Stimulated activated CD8-positive, alpha-beta memory T cell treated with anti-CD3 and anti-CD28 coated beads, Interleukin-4, amount 100 ng/mL, for 1 hour (primary cell): ENCODE measurements at places on chromosomes 7 and 10.

GRCh38 chr7:156218544-156219306 is 406.5 kb upstream of the SHH start:
- no peak for DNase-seq

GRCh38 chr7:105298439-105298894 is 90.3 kb downstream of the SRPK2 start:
- DNase-seq: no peak

- peak; percentile 27 for DNase-seq
Measured at GRCh38 chr7:151759591-151760042, 117.3 kb downstream of the PRKAG2 start.

DNA sequence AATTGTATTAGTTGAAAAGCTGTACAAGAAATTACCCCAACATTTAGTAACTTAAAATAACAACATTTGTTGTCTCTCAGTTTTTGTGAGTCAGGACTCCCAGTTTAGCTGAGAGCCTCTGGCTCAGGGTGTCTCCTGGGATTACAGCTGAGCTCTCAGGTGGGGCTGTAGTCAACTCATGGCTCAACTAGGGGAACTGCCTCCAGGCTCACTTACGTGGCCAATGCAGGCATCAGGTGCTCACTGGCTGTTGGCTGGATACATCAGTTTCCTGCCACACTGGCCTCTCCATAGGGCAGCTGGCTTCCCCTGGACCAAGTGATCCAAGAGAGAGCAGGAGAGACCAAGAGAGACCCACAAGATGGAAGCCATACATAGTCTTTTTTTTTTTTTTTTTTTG is 17.5 kb downstream of the CCNY start:
- no peak for DNase-seq

DNA sequence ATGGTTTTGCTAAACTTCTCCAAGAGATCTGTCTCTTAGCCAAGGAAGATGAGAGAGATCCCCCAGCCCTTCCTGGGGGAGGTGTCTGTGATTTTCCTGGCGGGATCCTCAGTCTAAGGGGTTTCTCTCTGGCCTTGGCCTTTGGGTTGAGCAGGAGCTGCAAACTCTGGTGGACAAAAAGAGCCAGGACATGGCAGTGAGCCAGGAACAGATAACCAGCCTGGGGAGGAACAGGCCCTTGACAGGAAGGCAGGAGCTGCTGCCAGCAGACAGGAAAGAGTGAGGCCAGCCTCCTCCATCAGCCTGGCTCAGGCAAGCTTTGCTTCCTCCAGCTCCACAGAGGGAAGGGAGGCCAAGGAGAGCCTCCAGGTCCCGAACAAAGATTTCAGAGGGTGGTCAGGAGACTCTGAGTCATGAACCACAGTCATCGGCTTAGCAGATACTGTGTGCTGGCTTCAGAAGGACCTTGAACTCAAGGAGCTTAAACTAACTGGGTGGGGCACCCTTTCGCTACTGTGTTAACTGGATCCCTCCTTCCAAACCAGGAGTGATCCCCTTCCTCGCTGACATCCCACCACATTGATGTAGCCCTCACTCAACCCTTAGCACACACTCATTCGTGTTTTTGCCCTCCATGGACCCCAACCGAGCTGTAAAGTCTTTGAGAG is 34.7 kb downstream of the DDIT4 start:
- no peak for DNase-seq

- no peak for DNase-seq
Measured at GRCh38 chr10:77045085-77045484, 592.5 kb downstream of the KCNMA1 start.

DNA sequence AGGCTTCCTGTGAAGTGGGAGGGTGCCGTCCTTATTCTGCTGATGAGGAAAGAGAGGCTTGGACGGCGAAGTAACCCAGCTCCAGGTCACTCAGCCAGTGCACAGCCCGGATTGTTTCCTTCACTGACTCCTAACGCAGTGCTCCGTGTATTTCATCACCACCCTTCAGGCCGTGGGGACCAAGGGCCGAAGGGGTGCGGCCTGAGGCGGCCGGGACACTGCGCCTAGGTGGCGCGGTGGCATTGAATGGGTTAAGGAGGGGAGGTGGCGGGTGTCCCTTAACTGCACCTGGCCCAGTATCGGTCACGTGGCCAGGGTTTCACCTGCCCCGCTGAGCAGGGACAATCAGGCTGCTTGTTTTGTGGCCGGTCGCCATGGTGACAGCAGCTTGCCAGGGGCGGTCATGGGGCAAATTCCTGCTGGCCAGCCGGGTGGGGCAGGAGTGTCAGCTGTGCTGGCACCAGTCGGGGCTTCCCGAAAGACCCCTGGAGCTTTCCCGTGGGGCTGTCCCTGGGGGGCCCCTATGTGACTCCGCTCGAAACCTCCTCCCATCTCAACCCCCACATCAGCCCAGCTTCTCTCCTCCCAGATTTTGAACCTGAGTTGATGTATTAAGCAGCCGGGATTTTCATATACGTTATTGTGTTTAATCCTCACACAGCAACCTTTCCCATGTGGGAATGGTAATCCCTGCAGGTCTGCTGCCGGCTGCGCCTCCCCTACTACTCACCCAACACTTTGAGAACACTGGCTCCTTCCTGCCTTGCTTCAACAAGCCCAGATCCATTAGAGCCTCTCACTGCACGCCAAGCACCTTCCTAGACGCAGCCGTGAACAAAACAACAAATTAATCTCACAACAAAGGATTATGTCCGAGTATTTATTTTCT is 4.4 kb upstream of the ABHD11 start:
- DNase-seq: no peak

DNA sequence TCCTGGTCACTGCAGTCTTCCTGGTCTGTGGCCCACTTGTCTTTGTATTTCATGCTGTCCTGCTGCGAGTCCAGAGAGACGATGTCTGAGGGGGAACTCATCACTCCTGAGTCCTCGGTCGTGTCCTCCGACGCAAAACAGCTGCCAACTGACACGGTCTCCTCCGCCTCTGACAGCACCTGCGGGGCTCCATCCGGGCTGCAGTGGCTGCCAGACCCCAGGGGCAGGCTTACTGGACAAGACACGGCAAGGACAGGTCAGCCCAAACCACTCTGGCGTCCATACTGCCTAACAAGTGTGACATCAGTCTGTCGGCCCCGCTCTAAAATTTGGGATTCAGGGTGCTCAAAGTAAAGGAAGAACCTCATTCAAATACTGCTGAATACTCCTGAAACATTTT is 260.8 kb upstream of the GRB10 start:
- no peak for DNase-seq

GRCh38 chr10:132504501-132505272 is 32.9 kb upstream of the INPP5A start:
- DNase-seq: no peak

DNA sequence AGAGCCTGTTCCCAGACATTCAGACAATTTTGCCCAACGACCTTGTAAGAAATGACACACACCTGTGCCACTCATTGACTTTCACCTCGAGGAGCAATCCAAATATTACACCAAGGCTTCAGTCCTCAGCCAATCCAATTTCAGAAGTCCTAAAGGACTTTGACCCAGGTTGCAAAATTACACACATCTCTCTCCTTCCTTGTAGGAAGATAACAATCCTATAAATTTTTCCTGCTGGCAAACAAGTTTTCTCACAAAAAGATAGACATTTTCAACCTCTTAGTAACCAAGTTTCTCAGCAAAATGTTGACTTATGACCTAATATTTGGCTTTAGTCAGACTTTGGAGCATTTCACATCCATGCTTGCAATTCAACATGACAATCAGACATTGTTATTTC is 745.0 kb downstream of the GRID1 start:
- no peak for DNase-seq

DNA sequence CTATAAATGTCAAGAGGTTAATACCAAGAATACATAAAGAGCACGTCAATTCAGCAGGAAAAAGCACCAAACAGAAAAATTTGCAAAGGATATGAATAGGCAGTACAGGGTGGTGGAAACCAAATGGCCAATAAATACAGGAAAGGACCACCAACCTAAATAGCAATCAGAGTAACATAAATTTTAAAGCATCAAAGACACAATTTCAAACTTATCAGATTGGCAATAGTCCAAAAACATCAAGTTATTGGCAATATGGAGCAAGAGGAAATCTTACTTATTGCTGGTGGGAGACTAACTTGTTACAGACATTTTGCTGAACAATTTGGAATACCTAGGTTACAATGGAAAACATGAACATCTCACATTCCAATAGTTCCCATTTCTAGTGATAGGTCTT is 24.1 kb downstream of the SYPL1 start:
- DNase-seq: no peak

DNA sequence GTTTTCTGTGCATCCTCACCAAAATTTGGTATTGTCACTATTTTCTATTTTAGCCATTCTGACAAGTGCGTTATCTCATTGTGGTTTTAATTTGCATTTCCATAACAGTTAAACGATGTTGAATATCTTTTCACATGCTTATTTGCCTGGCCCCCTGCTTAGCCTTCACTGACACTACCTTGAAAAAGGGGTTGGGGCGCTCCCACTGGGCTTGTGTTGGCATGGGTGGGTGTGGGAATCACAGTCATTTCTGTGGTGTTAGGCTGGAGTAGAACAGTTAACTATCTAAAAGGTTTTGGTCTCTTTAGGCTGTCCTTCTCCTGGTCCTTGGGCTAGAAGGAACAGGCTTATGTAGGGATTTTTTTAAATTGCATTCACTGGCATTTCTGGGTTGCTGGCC is 72.2 kb upstream of the TMEM140 start:
- DNase-seq: no peak

GRCh38 chr7:151844071-151844824 is 32.7 kb downstream of the PRKAG2 start:
- DNase-seq: no peak

- DNase-seq: no peak
Measured at GRCh38 chr7:266851-267840, 22.8 kb upstream of the FOXL3 start.

DNA sequence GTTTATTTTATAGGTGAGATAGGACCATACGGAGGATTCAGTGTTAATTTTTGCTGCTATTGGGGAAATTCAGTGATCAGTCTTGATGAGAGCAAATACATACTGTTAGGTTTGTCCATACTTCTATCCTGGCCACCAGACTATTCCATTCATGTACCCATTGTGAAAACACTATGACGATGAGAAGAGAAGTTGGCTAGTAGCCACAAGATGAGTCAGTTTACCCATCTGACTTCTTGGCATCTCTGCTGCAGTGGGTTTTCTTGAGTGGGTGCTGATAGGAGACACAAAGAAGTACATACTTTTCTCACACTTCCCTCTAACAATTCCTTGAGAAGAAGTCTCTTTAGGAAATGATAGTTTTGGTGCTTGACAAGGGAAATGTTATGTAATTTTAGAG is 133.1 kb downstream of the TFPI2 start:
- DNase-seq: no peak

- no peak for DNase-seq
Measured at GRCh38 chr10:43162604-43163003, 24.4 kb downstream of the CSGALNACT2 start.

GRCh38 chr7:151449990-151450389 is 10.0 kb upstream of the CRYGN start:
- no peak for DNase-seq

DNA sequence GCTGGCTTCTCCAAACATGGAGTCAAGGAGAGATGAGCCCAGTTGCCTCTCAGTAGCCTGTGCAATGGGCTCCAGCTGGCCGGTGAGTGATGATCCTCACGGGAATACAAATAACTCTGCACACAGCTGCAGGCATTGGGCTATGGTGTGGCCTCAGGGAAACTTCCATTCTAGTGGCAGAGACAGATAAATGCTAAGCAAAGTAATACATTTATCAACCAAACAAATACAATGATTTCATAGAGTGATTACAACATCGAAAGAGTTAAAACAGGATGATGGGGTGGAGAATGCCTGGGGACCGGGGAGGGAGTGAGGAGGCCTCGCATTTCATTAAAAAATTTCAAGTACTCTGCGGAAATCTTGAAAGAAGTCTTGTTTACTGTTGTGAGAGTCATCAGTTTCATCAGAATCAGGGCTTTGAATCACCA is 15.0 kb upstream of the AKR1B1 start:
- DNase-seq: no peak

GRCh38 chr7:121085922-121086321 is 97.4 kb downstream of the CPED1 start:
- no peak for DNase-seq

DNA sequence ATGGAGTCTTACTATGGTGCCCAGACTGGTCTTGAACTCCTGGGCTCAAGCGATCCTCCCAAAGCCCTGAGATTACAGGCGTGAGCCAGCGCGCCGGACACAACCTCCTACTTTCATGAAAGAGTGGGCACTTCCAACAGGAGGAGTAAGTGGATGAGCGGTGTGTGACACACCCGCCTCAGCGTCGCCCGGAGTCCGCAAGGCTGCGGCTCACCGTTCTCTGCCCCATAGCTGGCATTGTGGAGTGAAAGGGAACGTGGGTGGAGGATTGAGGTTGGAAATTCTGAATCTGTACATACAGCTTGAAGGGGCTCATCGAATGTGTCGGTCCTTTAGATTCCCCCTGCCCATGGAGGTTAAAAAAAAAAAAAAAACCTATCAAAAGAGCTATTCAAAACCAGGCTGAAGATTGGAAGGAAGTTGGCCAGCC is 524 bp upstream of the PRXL2A start:
- no peak for DNase-seq
